Activated T-cell treated with anti-CD3 and anti-CD28 coated beads, Interleukin-2, amount 50 U/mL, for 72 hours (primary cell): ENCODE measurements at places on chromosomes 5 and 9. TPM values are rescaled to one million over a fixed set of nuclear protein-coding genes. Genes with fewer than 3 reads are reported as not detected.
A peak's percentile ranks its signal among the peaks of the same experiment; 100 is the strongest.

DNA sequence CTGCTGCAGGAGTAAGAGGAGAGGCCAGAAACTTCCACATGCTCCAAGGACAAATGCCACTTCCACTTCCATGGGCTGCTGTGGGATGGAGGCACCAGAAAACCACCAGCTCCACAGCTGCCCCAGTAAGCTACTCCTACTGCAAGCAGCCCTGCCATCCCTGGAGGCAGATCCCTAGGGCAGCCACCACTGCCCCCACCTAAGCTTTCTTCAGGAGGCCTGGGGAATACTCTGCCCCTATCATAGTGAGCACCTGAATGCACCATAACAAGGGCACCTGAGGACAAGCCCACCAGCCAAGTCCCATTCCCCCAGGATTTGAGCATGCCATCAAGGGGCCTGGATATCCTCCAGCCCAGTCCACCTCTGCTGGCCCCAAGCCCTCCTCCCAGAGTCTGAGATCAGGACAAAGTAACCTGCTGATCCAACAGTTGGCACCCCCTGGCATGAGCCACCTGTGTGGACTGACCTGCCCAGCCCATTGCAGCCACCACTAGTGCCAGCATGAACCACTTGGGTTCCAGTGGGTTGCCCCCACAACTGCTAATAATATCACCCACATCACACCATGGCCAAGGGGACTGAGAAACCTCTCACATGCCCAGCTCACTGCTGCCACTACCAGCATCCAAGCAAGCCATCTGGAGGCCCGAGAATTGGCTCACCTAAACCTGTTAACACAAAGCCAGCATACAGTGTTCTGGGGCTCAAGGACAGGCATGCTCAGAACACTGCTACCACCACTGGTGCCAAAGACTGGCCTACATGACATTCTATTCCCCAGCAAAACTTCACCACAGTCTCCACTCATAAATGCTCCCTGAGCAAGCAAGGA lies 480.1 kb downstream of the CDH12 start:
- no peak overlapping the region for H3K27ac ChIP-seq
- no peak for DNase-seq
- H3K27me3 ChIP-seq = no peaks in the 10 kb centered on the region
- no peak overlapping the region for H3K4me3 ChIP-seq
- H3K36me3 ChIP-seq = no peaks in the 10 kb centered on the region
- H3K4me1 ChIP-seq = no peaks in the 10 kb centered on the region

PKD2L2 gene
- not detected for total RNA-seq

CAPSL gene
- 2.3 TPM for total RNA-seq

DNA sequence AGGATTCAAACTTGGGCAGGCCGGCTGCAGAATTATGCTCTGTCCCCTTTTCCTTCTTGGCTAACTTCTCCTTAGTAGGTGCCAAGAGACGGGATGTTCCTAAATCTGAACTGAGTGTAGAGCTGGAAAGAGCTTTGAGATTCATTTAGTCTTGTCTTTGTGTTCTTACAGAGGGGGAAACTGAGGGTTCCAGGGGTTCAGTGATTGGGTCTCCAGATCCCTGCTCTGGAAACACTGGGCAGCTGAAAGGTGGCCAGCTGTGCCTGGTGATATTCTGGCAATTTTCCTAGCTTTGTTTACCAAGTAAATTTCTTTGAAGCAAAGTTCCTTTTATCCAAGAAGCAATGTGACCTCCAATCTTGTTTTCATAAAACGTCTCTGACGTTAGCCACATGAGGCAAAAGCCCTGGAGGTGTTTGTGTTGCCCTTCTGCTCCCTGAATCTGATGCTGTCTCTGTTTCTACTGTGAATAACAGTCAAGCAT lies 288.7 kb downstream of the ZSWIM6 start:
- DNase-seq = no peak
- H3K4me3 ChIP-seq = no peak overlapping the region
- no peaks in the 10 kb centered on the region for H3K4me1 ChIP-seq
- no peak overlapping the region for H3K27ac ChIP-seq

- peak overlapping the region; percentile 98 for H3K4me3 ChIP-seq
- no peak for DNase-seq
- peaks cover 40% of the 10 kb centered on the region for H3K4me1 ChIP-seq
- H3K27ac ChIP-seq = peak overlapping the region; percentile 99
Observed at GRCh38 chr9:92324431-92324830, 719 bp downstream of the NOL8 start.

- peak overlapping the region; percentile 23 for H3K27ac ChIP-seq
- H3K4me1 ChIP-seq = peaks cover 72% of the 10 kb centered on the region
- no peak for DNase-seq
- no peaks in the 10 kb centered on the region for H3K36me3 ChIP-seq
- H3K27me3 ChIP-seq = no peaks in the 10 kb centered on the region
Observed at GRCh38 chr9:70408393-70409040, 5.9 kb downstream of the KLF9 start.

DNA sequence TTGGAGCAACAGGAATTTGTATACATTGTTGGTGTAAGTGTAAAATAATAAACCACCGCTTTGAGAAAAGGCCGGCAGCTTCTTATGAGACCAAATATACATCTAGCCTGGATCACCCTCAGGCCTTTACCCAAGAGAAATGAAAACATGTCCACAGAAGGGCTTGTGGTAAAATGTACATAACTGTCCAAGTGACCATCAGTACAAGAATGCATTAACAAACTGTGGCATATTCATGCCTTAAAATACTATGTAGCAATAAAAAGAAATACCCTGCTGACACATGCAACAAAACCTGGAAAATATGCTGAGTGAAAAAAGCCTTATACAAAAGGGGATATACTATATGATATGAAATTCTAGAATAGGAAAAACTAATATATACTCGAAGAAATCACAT lies 311.9 kb upstream of the TRPC7 start:
- no peaks in the 10 kb centered on the region for H3K27me3 ChIP-seq
- H3K4me1 ChIP-seq = no peaks in the 10 kb centered on the region
- H3K4me3 ChIP-seq = no peak overlapping the region
- H3K36me3 ChIP-seq = no peaks in the 10 kb centered on the region
- H3K27ac ChIP-seq = no peak overlapping the region

PCDHB7 gene
- total RNA-seq = not detected

DNA sequence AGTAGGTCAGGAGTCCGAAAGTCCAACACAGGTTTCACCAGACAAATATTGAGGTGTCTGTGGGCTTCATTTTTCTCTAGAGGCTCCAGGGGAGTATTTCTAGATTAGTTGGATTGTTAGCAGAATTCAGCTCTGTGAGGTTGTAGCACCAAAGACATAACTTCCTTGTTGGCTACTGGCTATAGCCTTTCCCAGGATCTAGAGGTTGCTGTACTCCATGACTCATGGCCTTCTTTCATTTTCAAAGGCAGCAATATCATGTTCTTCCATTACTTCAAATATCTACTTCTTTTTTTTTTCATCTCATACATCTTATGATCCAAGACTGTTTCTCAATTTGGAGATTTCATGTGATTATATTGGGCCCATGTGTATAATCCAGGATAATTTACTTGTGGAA lies 404.0 kb upstream of the FAM174A start:
- no peaks in the 10 kb centered on the region for H3K36me3 ChIP-seq
- no peaks in the 10 kb centered on the region for H3K4me1 ChIP-seq
- H3K4me3 ChIP-seq = no peak overlapping the region
- no peaks in the 10 kb centered on the region for H3K27me3 ChIP-seq

DNA sequence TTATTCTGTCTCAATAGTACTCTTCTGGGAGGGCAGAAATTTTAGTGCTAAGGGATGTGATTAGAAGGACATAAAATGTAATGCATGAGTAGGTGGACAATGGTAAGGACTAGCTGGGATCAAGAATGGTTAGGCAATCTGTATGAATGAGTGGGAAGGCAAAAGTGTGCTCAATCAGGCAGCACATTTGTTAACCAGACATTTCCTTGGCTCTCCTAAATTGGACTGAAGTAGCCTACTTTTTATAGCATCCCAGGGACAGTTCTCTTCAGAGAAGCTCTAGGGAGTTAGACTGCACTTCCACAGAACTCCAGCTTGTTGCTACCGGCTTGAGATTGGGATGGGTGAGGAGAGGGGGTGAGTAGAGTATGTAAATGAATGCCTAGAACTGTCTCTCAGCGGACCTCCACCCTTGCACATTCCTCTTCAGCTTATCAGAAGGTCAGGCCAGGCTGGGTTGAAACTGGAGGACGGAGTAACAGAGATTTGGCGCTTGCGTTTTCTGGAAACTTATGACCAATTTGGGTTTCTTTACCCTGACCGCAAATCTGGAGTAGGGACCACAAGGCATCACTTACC lies 19.0 kb upstream of the ARL14EPL start:
- H3K36me3 ChIP-seq = no peaks in the 10 kb centered on the region
- DNase-seq = no peak
- H3K27me3 ChIP-seq = peaks cover 21% of the 10 kb centered on the region
- H3K4me3 ChIP-seq = no peak overlapping the region

DNA sequence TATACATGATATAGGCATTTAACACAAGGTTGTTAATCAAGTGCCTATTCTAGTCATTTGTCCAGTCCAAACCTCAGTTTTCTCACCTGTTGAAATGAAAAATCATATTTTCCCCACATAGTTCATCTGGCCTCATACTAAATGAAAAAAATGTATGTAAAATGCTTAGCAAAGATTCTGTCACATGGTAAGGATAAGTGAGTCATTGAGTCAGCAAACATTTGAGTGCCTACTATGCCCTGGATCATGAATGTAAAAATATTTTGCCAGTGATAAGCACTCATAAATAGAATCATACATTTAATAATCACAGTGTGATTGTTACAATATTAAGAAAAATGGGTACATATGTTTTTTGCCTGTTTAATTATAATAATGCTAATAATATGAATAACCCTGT lies 181.2 kb upstream of the PAPPA start:
- H3K36me3 ChIP-seq = peaks cover 1% of the 10 kb centered on the region
- no peak overlapping the region for H3K27ac ChIP-seq
